ENCODE measurements at places on chromosomes 3 and 15.

GRCh38 chr3:172286548-172287148, 161.6 kb downstream of the GHSR start:
- DNase-seq = no peak

DNA sequence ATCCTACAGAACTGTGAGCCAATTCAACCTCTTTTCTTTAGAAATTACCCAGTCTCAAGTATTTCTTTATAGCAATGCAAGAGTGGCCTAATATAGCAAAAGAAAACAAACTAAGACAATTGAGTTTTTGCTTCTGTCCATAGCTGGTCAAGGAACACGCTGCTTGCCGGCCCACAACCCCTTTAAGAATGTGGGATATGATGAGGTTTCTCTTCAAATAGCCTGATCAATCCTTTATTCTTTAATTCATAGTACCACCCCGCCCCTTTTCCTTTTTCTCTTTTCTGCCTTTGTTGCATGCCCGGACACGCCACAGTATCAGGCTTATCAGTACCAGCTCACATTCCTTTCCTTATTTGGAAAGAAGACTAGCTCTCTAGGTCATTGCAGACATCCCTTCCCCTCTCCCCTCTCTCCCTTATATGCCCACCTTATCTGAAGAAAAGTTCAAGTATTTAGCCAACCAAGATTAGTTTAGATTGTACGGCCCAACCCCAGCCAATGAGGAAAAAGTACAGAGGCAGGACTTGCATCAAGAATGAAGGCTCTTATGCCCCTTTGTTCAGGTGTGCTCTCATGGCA, 404.5 kb downstream of the OCA2 start:
- DNase-seq = no peak

DNA sequence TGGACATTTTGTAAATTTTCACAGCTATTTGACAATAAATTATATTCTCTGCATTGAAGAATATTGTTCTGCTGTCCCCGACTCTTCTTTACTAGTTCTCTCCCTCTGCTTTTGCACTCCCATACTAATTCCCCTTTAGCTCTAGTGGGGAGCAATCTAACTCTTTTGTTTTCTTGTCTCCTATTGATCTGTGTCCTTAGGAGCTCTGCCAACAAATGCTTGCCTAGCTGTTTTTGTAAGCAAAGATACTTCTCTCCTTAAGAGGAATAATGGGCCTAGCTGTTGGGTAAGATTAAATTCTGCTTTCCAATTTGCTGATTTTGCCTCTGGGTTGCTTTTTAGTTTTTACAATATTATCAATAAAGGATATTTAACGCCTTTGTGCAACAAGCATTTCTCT, 17.7 kb downstream of the ADAMTSL3 start:
- DNase-seq = no peak

DNA sequence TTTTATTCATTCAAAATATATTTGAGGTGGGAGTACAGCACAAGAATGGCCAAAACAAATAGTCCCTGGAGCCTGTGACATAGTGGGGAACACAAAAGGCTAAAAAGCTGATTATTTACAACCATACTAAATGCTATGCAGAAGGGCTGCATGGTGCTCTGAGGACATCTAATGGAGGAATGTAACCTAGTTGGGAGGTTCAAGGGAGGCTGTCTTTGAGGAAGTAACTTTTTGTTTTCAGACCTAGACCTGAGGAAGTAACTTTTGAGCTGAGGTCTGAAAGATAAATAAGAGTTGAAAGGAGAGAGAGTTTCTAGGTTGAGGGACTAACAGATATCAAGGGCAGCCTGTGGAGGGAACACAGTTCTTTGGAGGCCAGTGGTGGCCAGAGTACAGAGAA, 34.8 kb upstream of the RASA2 start:
- DNase-seq = no peak

- no peak for DNase-seq
Measured at GRCh38 chr15:46366360-46367007, 731.7 kb downstream of the SQOR start.

GRCh38 chr15:59995568-59996297, 8.4 kb upstream of the FOXB1 start:
- no peak for DNase-seq

DNA sequence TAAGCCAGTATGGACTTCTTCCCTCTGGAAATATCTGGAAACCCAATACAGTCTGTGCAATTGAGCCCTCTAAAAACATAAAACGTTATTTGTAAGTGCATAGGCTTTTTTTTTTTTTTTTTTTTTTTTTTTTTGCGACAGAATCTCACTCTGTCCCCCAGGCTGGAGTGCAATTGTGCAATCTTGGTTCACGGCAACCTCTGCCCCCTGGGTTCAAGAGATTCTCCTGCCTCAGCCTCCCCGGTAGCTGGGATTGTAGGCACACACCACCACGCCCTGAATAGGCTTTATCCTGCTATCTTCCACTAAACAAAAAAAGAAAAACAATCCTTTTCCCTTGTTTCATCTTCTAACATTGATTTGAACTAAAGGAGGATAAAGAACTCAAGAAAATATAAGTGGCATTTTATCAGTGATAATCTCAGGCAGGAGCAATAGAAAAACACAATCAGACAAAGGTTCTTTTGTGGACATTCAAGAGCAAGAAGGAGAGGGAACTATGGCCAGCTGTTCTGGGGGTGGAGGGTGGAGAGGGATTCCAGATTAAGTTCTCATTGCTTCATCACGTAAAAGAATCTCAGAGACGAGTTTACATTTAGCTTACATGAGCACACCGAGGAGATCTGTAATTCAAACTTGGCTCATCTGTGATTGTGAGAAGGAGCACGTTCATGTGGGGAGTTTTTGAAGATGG, 68.6 kb downstream of the ITGB5 start:
- DNase-seq = no peak

DNA sequence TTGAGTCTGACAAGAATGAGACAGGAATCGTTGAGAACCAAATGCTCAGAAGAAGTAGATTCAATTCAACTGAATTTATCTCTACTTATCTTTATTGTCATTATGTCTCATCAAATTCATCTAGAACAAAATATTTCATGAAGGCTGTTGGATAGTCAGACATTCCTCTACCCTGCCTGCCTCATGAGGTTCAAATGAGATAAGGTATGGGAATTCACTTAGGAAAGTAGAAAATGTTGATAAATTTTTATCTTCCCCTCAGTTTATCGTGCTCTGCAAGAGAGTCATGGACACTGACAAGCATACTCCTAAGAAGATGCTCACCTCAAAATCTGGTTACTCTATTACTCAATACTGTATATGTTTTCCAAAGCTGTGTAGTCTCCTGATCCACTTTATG, 149.7 kb upstream of the CDIN1 start:
- no peak for DNase-seq

- no peak for DNase-seq
Measured at GRCh38 chr15:88663141-88663621, 24.4 kb downstream of the ISG20 start.

DNA sequence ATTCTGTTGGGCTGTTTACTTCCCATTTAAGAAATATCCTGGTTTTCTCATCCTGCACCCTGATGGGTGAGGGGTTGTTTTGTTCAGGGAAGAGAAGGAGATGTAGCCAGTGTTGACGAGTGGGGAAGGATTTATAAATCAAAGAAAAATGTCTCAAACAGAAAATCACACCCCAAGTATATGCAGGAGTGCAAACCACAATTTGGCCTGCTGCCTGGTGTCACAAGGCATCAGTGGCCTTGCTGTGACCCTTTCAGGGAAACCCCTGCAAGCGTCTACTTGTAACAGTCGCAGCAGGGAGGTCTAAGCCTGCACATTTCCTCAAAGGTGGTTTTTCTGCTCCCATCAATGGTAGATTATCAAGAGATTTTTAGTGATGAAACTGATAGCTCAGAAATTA, 132.6 kb upstream of the LRRN1 start:
- DNase-seq = no peak

GRCh38 chr3:192223815-192224214, 503.5 kb downstream of the FGF12 start:
- DNase-seq = no peak

DNA sequence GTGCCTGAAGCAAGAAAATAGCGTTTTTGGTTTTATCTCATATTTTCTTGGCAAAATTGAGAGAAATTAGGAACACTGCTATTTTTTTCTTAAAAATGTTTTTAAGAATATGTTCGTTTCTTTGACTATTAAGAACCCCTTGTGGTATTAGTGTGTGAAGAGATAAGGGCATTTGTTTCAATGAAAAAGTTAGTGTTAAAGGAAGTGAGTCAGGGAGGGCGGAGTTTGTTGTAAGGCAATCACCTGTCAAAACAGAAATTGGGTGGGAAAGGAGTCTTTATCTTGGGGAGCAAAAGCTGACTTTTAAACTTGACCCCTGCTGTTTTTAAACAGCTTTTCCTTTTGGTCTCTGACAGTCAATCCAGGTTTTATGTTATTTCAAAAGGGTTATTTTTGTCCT, 4.2 kb downstream of the RAP2B start:
- no peak for DNase-seq

GRCh38 chr15:27214961-27215360, 244.0 kb downstream of the GABRG3 start:
- DNase-seq = no peak

- DNase-seq = no peak
Measured at GRCh38 chr15:50825946-50826345, 60.4 kb upstream of the SPPL2A start.

DNA sequence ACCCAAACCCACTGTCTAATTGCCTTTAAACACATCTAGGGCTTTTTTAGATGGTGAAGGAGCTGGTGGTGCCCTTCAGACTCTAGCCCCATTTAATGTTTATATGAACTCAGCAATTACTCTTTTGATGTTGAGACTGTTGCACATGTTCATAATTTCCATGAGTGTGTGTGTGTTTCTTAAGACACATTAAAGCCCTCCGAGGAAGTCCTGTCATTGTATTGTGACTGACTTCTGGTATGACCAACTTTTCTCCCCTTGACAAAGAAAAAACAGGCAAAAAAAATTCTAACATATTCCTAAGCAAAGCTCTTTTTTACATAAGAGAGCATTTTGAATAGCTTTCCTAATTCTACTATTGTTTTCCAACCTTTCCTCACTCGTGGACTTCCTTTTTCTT, 91.6 kb downstream of the FLNB start:
- DNase-seq = no peak

- DNase-seq = no peak
Measured at GRCh38 chr3:184355261-184356040, 6.0 kb downstream of the CLCN2 start.

DNA sequence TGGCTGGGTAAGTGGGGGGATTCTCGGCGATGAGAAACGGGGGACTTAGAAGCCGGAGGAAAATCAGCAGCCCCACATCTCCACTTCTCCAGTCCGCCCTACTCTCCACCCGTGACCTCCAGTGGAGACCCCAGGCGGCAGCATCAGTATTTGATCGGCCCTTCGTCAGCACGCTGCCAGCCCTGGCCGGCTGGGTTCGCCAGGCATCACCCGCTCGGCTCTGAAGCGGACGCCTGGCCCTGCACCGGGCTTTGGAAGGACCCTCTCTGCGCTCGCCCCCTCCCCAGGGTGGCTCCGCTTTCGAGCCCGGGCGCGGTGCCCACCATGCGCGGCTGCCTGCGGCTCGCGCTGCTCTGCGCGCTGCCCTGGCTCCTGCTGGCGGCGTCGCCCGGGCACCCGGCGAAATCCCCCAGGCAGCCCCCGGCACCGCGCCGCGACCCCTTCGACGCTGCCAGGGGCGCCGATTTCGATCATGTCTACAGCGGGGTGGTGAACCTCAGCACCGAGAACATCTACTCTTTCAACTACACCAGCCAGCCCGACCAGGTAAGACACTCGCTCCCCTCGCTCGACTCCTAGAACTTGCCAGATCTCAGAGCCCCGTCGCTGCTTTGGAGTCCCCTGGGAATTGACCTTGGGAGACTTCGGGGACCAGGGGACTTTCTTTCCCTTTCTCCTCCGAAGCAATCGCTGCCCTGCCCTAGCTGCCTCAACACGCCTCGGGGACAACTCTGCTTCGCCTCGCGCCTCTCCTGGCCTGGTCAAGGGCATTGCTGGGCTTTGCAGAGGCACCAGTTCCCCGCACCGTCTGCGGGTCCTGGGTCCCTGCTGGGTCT, 561 bp downstream of the SIDT1 start:
- DNase-seq = peak; percentile 18

GRCh38 chr3:150253622-150254021, 154.5 kb upstream of the TSC22D2 start:
- no peak for DNase-seq

DNA sequence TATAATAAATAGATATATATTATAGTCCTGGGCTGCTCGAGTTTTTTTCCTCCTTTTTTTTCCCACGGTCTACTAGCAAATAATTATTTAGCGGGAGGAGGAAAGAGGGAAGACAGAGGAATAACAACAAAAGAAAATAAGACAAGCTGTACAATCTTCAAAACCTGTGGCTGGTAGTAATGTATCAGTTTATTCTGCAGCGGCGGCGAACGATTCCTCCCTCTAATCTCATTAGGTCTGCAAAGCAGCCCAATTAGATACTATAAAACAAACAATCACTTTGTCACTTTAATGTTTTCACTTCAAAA, 390 bp upstream of the TLE3 start:
- DNase-seq = no peak

- DNase-seq = no peak
Measured at GRCh38 chr3:75140904-75141615, 523.1 kb upstream of the FRG2C start.

DNA sequence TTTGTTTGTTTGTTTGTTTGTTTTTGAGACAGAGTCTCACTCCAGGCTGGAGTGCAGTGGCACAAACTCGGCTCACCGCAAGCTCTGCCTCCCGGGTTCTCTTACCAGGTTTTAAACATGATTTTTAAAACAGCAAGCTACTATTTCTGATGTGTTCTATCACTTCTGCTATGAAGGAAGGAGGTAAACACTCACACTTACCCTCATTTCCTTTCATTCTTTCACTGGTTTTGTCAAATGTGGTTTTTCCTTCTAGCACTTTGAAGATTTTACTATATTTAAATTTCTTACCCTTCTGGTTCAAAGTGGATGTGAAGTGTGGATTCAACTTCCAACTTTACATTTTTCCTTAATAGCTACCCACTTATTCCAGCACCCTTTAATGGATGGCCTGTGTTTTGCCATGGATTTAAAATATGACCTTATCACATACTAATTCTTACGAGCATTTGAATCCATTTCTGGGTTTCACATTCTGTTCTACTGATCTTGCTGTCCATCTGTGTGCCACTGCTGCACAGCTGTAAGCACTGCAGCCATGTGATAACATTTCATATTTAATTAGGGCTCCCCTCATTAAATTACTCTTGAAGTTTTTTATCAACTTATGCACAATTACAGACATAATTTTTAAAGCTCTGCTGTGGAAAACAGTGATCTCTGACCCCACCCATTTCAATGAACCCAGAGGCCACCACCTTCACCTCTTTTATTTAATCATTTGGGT, 42.3 kb downstream of the TXNRD3 start:
- no peak for DNase-seq

DNA sequence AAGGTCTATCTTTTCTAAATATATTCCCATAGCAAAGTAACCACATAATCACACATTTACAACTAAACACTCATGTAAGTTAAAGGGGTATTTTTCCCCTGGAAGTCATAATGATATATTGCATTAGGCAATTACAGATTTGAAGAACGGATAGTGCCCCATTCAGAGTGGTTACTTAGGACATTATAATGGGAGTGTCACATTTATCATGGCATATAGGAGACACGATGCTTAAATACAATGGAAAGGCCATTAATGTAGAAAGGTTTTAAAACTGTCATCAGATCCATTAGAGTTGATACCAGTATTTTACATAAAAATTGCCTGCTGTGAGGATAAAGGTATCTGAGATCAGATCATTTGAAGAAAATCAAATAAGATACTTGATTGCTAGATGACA, 582.0 kb upstream of the SEMA6D start:
- DNase-seq = no peak

- DNase-seq = no peak
Measured at GRCh38 chr3:98581474-98581873, 11.9 kb downstream of the CPOX start.

GRCh38 chr3:194928831-194929577, 243.3 kb downstream of the FAM43A start:
- no peak for DNase-seq
